ENCODE measurements at places on chromosomes 3 and 15.

DNA sequence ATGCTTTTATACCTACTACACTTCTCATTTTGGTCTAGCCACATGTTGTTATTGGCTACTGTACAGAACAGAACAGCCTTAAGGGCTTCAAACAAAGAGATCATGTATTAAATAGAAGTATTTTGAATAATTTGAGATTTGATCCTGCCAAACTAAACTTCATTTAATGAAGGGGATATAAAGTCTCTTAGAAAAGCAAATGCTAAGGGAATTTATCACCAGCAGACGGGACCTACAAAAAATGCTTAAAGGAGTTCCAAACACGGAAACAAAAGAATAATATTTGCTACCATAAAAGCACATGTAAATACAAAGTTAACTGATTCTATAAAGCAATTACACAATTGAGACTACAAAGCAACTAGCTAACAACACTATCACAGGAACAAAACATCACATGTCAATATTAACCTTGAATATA, 23.6 kb upstream of the FMN1 start:
- no peak for DNase-seq

DNA sequence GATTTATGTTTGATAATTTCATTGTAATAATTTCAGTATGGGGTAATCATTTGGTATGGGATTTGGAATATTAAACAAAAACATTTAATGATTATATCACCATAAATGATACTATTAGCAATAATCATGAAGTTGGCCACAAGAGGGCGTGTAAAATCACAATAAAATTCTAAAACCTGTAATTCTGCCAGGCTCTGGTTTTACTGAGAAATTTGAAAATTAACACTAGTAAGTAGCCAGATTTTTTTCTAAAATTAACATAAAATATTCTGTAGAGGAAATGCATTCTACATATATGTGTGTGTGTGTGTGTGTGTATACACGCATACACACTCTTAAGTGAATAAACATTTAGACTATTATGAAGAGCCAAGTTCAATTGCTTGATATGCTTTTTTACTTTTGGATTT, 40.5 kb downstream of the FEZF2 start:
- no peak for DNase-seq

DNA sequence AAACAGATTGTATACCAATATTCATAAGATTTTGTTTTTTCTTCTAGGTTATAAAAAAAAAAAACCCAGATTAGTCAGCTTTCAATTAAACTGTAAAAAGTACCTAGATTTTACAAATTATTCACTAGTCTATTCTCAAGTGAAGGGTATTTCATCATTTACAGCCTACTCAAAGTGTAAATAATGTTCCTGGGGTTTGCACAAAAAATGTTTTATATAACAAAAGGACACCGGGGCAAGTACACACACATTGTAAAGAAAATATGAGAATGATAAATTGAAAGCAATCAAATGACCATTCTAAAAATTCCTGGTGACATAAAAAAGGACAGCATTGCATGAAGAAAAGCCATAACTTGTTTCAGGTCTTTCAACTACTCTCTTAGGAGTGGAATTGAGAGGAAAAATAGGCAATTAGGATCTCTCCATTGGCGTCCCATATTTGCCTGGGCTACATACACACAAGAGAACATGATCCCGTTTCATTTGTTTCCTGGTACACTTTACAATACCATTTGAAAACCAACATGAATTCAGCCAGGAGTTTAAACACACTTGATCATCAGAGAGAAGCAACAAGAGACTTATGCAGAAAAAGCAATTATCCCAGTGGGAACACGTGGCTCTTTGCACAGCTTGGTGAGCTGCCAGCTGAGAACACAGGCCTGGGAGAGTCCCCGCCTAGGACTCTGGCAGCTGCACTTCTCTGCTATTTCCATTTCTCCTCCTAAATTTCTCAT, 1039.2 kb downstream of the ROBO1 start:
- peak; percentile 95 for DNase-seq

GRCh38 chr3:39052583-39052982, 767 bp downstream of the WDR48 start:
- no peak for DNase-seq

DNA sequence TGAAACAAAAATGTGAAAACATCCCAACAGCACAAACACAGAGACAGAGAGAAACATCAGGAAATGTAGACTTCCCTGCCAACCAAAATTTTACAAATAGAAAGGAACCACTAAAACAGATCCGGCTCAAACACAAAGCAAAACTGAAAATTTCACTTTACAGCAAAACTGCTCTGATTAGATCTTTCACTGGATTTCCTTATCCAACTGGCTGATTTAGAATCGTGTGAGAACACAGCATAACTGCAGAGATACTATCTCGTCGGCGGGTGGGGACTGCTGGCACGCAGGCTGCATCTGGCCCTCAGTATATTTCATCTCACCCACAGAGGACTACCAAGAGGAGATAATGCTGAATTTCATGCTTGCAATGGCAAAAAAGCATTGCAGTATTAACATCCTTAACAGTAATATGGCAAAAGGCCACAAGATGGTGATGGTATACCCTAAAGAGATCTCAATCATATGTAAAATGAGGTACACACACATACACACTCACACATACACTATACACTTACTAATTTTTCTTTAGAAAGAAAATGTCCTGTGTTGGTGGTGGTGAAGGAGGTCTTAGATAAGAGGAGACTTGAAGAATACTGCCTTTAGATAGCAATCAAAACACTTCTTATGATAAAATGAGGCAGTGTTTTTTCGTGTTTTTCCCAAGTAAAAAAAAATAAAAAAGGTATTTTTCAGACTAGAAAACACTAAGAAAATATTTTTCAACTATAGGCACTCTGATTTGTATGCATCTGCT, 10.6 kb upstream of the LEO1 start:
- no peak for DNase-seq

DNA sequence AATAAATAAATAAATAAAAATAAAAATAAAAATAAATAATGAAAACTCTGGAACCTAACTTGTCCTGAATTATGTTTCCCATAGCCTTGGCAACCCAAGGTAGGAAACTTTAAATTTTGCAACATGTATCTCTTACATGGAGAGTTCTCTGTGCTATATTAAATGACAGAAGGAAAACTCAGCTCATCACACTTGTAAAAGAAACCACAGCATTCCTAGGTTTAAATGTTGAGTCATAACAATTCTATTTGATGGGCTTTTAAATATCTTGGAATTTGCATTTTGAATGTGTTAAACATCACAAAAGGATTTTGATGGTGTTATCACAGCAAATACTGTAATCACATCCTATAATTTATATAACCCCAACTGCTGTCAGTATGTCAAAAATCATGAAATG, 144.2 kb downstream of the LRTM1 start:
- no peak for DNase-seq

- no peak for DNase-seq
These were observed 8.4 kb downstream of the IFT80 start for GRCh38 chr3:160390565-160391138.

- DNase-seq = no peak
These were observed 263.4 kb upstream of the WNT5A start for GRCh38 chr3:55750525-55750924.

DNA sequence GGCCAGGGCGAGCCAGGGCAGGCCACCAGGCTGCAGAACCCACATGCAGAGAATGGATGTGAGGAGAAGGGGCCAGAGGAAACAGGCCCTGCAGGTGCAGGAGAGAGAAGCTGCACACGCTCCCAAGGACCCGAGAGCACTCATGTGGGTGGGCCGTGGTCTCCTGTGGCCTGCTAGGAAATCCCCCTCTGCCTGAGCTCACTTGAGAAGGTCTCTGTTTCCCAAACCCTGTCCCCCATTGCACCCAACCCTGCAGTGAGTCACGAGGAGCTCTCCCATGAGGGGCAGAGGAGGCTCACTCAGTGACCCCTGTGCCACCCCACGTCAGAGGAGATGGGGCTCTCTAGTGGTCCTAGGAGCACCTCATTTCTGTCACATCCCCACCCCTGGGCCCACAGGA, 111.1 kb downstream of the KLF13 start:
- no peak for DNase-seq

- DNase-seq = peak; percentile 72
These were observed 124.9 kb upstream of the STRIT1 start for GRCh38 chr3:155418407-155418806.

DNA sequence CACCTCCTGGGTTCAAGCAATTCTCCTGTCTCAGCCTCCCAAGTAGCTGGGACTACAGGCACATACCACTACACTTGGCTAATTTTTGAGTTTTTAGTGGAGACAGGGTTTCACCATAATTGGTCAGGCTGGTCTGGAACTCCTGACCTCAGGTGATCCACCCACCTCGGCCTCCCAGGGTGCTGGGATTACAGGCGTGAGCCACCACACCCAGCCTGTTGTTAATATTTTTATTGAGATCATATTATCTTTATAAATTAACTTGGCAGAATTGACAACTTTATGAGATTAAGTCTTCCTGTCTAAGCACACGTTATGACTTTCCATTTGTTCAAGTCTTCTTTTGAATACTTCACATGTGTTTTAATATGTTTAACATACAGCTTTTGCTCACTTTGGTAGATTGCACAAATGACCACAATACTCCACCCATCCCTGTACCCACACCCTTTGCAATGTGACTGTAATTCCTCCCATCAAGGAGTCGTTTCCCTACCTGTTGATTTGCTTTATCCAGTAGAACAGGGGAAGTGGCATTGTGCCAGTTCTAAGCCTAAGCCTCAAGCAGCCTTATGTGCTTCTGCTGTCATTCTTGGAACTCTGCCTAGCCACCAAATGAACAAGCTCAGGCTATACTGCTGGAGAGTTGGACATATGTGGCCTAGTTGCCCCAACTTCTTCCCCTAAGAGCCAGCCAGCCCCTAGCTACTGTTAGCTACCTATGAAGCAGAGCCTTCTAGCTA, 8.2 kb downstream of the XYLB start:
- no peak for DNase-seq

- no peak for DNase-seq
These were observed 1.8 kb upstream of the CEP97 start for GRCh38 chr3:101722394-101723173.

- no peak for DNase-seq
These were observed 2.7 kb downstream of the IQSEC1 start for GRCh38 chr3:13070391-13071070.

- DNase-seq = no peak
These were observed 42.5 kb upstream of the CMTM7 start for GRCh38 chr3:32349184-32349583.

- no peak for DNase-seq
These were observed 3.3 kb downstream of the WDR49 start for GRCh38 chr3:167650459-167650858.

GRCh38 chr3:83807511-83807910, 1151.3 kb upstream of the CADM2 start:
- no peak for DNase-seq

- no peak for DNase-seq
These were observed 24.4 kb downstream of the CNOT10 start for GRCh38 chr3:32709346-32709745.

DNA sequence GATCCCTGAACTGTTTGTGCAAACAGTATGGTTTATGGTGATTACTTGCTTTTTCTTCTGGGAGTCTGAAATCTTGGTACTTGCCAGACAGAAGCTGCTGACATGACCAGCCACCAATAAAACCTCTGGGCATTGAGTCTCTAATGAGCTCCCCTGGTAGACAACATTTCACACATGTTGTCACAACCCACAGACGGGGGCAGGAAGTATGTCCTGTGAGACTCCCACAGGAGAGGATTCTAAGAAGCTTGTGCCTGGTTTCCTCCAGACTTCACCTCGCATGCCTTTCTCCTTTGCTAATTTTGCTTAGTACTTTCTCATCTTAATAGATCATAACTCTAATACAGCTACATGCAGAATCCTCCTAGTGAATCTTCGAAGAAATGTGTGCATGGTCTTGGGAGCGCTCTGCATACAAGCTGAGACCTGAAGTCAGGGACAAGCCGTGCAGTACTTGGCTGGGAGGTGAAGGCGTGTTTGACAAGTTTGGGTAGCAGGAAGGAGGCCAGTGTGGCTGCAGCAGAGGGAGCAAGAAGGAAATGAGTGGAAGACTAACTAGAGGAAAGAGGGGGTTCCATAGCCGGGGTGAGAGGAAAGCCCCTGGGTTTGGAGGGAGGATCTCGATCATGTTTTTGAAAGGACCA, 49.0 kb downstream of the B3GNT5 start:
- DNase-seq = no peak

DNA sequence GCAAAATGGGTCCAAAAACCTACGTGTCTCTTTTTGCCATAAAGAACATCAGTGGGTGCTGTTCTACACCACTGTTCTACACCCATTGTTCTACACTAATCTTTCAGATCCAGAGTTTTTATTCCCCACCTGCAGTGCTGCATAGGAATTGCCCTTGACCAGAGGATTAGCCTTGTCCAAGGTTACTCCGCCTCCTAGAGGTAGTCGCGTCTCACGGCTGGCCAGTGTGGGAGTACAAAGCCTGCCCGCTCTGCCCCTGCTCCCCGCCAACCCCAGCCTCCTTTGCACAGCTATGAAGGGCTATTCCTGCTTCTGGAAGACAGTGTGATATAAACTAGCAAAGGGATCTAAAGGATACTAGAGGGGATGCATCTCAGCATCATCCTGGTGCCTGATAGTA, 222.1 kb upstream of the LMCD1 start:
- DNase-seq = no peak

- DNase-seq = no peak
These were observed 8.6 kb downstream of the LINS1 start for GRCh38 chr15:100593431-100593830.

DNA sequence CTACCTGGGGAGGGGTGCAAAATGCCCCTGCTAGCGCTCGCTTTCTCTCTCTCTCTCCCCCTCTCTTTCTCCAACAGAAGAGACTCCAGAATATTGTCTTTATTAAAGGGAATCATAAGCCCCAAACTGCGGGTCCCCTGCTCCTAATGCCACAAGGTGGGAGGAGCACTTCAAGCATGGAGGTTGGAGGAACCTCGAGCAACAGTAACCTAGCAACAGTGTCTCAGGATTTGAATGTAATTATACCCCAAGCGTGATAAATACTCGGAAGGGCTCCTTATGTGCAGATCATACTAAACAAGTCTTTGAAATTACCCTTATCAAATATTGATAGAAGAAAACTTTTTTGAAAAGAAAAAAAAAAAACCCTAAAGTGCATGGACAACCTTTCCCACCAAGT, 582.2 kb upstream of the PPP2R3A start:
- DNase-seq = peak; percentile 56

DNA sequence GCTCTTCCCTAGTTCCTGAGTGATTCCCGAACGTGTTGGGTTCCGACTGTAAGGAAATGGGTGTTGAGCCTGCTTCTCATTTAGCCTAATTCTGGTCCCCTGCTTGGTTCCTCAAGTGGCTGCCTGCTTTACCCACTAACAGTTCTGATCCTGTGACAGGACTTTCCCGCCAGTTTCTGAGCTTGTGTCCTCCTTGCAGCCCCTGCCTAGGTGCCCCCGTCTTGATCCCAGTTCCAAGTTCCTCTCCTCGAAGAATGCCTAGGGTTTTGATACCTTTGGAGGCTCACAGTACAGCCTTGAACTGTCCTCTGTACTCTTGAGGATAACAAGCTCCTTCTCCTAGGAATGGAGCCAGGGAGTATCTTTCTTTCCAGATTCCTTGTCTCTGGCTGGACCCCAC, 12.0 kb upstream of the RASGRF1 start:
- no peak for DNase-seq

Measured in NCI-H1417 (cell line).